Activated CD8-positive, alpha-beta memory T cell treated with anti-CD3 and anti-CD28 coated beads for 24 hours (primary cell): ENCODE measurements at places on chromosomes 11 and 22.
A peak's percentile ranks its signal among the peaks of the same experiment; 100 is the strongest.

DNA sequence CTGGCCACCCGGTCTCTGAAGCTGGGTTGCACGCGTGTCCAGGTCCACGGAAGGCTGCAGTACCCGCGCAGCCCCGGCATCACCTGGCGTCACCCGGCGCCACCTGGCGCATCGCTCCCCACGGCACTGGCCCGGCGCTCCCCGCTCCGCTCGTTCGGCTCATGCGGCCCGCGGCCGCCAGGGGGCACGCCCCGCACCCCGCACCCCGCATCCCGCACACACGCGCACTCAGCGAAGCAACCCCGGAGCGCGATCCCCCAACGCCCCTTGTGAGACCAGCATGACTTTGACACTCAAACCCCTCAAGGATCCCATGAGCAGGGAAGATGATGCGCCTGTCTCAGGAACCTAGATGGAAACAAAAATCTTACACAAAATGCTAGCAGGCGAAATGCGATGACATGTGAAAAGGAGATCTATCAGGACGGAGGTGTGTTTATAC, 11.9 kb downstream of the B3GNT6 start:
- DNase-seq, result peak; percentile 80

DNA sequence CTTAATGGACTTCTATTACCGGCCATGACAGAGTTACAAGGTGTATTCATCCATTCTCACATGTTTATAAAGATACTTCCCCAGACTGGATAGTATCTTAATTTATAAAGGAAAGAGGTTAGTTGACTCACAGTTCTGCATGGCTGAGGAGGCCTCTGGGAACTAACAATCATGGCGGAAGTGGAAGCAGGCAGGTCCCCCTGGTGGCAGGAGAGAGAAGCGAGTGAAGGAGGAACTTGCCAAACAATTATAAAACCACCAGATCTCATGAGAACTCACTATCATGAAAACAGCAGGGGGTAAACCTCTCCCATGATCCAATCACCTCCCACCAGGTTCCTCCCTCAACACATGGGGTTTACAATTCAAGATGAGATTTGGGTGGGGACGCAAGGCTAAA, 170.0 kb upstream of the PDGFD start:
- no peak for DNase-seq

GRCh38 chr11:103055221-103055890, 36.6 kb downstream of the DCUN1D5 start:
- no peak for DNase-seq

GRCh38 chr22:38218661-38219622, 17.1 kb downstream of the MAFF start:
- no peak for DNase-seq

DNA sequence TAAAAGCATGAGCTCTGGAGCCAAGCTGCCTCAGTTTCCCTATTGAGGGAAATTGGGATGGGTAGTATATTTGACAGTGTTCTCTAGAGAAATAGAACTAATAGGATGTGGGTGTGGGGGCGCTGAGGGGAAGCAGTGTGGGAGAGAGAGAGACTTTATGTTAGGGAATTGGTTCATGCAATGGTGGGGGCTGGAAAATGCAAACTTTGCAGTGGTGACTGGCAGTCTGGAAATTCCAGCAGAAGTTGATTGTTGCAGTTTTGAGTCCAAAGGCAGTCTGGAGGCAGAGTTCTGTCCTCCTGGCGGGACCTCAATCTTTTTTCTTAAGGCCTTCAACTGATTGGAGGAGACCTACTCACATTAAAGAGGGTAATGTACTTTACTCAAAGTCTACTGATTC, 59.4 kb upstream of the SYT13 start:
- no peak for DNase-seq
